ENCODE measurements at places on chromosomes 1 and 21.

DNA sequence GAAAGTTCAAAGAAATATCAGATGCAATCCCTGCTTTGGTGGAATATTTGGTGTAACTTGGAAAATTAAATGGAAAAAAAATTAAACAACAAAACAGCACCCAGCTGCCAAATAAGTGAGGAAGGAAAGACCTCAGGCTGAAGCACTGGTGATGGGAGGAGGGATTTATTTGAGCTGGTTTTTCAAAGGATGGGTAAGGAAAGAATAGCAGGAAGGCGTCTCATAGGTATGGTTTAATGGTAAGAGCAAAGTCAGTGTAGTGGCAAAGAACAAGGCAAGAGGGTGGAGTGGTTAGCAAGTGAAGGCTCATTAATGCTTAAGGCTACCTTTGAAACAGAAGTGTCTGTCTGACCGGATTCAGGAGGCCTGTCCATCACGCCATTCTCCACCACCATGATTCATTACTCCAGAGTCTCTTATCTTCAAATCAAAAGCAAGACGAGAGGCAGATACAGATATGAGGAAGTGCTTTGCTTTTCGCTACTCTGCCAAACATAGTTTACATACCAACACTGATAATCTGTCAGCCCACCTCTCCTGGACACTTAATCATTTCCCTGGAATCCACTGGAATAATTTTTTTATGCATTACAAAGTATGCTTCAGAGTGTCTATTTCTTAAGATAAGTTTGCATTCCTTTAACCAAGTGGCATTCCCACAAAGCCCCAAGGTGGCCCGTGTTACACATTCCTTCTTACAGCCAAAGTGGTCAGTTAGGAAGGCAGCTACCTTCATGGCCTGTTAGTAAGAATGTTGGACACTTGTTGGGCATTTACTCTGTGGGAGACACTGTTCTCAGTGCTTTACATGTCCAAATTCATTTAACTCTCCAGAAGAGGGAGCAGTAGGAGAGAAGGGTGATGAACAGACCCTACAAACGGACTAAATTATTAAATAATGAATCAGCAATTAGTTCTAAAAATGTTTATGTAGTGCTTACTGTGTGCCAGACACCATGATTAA lies 146.6 kb downstream of the ROR1 start:
- no peak for DNase-seq

DNA sequence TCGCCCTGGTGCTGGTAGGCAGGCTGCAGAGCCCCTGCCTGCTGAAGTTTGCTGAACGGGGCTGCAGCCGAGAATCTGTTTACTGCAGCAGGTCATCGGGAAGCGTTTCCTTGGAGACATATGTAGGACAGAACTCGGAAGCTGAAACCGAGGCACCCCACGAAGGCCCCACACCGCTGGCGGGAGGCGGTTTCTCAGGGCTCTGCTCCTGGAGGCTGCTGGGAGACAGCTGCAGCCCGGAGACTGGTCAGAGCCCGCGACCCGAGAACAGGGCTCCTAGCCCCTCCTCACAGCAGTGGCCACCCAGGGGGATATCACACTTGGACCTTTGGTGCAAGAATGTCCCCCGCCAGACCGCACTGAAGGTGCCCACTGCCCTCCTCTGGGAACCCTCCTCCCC lies 12.7 kb upstream of the PLCH2 start:
- no peak for DNase-seq

- DNase-seq = no peak
These were observed 15.3 kb upstream of the TNFSF4 start for GRCh38 chr1:173222149-173223030.

DNA sequence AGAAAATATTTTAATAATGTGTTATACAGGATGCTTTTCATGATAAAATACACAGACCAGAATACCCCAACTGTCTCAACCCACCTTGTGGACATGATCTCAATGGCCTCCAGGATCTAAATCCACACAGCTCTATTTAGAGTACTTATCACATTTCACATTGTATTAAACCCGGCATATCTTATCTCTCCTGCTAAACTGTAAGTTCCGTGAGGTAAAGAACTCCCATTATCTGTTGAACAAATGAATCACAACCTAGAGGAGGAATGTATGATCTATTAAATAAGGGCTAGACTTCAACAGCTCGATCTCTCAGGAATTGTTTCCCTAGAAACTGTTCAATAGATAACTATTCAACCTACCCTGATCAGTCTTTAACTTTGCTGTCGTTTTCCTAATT lies 6.9 kb downstream of the ETV3 start:
- no peak for DNase-seq

GRCh38 chr1:41222496-41222895 lies 19.6 kb downstream of the SCMH1 start:
- DNase-seq = no peak

GRCh38 chr1:20207546-20207945 lies 21.2 kb upstream of the PLA2G2C start:
- no peak for DNase-seq

GRCh38 chr21:38475519-38475918 lies 22.8 kb downstream of the ERG start:
- no peak for DNase-seq

GRCh38 chr1:3012456-3013291 lies 8.6 kb upstream of the ACTRT2 start:
- DNase-seq = no peak

- DNase-seq = peak; percentile 35
These were observed 773 bp downstream of the IFNGR2 start for GRCh38 chr21:33403786-33404585.

DNA sequence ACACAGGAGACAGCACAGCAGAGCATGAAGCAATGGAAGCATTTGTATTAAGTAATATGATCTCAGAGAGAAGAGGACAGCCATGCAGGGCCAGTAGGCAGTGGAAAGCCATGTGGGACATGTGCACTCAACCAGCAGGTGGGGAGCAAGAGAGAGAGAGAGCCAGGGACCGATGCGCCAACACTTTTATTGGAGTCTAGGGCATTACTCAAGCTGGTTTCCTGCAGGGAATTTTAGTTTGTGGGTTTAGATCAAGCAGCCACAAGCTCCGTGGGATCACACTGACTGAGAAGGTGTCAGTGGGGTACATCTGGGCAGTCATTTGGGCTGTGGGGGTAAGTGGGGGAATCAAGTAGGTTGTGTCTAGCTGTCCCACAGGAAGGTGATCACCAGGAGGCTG lies 137.1 kb downstream of the PCBP3 start:
- DNase-seq = no peak

DNA sequence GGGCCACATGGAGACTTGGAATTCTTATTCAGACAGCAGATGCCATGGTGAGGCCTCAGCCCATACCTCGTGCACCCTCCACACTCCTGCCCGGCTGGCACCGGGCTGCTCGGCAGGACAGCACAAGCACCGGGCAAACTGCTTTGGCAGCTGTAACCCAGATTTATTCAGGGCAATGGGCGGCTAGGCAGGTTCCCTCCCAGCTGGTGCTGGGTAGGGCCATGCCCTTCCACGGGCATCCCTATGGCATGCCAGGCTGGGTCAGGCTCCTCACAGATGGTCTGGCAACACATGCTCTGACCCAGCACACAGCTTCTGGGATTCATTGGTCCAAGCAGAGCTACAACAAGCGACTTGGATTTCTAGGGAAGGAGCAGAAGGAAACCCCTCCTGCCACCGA lies 53.4 kb downstream of the ATP1A1 start:
- peak; percentile 41 for DNase-seq

DNA sequence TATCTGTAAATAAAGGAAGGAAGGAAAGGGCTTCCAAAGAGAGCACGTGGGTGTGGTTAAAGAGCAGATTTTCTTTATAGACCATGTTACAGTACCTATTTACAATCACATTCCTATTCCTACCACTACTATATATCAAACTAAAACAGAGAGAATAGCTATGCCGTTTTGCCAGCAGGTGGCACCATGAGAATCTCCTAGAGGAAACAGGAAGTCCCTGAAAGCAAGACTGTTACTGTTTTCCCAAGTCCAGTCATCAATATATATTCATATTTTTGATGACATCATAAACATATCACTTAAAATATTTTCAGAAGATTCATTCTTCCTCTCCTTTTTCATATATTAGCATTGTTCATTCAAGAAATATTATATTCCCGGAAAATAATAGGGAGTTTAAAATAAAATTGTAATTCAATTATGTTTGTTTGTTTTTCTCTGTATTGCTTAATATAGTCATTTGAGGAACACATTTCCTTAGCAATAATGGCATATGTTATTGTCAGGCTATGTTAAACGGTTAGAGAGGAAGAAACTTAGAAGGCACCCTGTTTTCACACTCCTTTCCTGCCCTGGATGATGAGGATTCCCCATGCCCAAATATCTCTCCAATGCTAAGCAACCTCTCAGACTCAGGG lies 6.6 kb downstream of the CCDC190 start:
- peak; percentile 64 for DNase-seq

- peak; percentile 92 for DNase-seq
These were observed 20.1 kb upstream of the DISP3 start for GRCh38 chr1:11458811-11459275.

DNA sequence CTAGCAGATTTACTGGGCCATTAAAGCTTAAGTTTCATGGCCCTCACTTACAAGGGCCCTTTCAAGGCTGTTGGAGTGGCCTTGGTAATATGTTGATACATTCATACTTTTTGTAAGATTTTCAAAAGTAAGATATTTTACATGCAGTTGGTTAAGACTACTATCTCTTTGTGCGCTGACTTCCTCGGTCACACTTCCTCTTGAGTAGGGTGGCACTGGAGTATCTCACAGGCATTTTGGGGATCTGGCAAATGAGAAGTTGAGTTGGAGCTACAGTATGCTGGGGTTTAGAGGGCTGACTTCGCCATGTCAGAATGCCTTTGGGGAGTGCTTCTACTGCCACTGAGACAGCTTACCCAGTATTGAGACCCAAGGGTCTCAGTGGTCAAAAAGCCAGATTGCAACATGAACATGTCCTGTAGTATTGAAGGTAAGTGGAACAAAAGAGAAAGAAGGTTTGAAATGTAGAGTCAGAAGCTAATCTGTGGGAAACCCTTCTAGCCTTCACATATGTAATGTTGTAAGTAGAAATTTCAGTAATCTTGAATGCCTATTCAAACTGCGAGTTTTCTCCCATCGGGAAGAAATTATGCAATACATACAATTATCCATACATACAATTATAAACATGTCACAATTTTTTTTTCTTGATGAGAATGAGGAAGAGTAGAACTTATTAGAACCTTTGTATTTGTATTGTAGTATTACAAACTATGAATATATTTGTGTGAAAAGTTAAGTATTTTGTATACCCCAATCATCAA lies 32.3 kb upstream of the RALGPS2 start:
- DNase-seq = no peak

DNA sequence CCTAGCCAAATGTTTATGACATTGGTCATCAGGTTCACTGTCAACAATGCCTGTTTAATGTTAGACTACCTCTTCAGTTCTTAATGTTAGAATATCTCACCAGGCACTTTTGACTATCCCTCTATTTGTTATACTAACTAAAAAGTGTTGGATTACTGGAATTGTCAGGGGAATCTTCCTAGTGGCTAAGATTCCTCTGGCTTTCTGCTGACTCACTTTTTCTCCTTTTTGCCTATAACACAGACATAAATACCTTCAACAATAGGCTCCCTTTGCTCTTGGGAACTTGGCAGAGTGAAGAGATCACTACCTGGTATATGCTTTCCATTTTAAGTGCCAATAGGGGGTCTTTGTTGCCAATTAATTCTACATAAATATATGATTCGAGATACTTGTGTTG lies 68.5 kb downstream of the TMEM200B start:
- no peak for DNase-seq

DNA sequence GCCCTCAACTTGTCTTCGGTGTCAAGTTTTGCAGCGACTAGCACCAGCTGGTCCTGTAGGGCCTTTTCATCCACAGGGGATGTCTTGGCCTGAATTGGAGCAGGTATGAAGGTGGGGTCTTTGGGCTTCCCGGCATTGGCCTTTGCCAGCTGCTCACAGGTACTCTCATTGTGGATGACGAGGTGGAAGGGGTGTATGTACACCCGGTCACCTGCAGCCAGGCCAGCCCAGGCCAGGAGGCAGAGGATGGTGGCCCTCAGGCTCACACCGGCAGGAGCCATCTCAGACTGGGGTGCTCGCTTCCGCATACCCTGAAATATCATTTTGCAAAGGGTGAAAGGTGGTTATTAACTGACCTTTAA lies 3.4 kb downstream of the AGT start:
- no peak for DNase-seq

Data from pons (tissue), 1 donor.